ENCODE measurements at places on chromosomes 7 and 10.
A peak's percentile ranks its signal among the peaks of the same experiment; 100 is the strongest.

DNA sequence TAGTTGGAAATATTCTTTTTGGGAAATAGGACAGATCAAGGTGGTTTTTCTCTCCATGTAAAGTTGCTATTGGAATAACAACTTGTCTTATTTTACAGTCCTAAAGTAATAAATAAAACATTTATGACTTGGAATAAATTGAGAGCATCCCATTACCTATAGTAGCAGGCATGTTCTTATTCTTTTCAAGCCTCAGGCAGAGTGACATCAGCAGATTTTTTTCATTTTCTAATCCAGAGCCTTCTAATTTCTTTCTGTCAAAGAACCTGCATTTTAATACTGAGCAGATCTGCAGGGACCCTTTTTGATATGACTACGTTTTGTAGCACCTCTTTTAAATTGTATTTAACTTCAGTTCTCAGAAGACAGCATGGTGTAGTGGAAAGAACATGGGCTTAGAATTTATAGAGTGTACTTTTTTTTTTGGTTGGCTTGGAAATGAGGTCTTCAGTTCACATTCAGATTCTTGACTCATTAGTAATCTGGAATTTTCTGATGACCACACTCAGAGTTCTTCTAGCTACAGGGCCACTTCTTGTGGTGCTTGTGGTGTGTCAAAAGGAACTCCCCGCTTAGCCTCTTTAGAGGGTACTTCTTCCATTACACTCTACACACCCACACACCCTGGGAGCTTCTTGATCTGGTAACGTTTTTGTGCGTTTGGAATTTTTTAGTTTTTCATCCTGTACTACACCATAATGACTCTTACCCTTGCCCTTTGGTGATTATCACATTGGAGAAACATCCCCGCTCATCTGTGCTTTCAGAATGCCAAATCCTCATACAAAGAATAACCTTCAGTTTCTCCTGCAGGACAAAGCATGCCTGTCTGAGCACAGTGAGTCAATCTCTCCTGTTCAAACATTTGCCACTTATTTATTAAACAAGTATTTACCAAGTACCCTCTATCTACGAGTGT lies 34.6 kb downstream of the AGK start:
- peak; percentile 65 for DNase-seq

- peak; percentile 80 for DNase-seq
Observed at GRCh38 chr10:75655791-75656451, 224.5 kb downstream of the LRMDA start.

DNA sequence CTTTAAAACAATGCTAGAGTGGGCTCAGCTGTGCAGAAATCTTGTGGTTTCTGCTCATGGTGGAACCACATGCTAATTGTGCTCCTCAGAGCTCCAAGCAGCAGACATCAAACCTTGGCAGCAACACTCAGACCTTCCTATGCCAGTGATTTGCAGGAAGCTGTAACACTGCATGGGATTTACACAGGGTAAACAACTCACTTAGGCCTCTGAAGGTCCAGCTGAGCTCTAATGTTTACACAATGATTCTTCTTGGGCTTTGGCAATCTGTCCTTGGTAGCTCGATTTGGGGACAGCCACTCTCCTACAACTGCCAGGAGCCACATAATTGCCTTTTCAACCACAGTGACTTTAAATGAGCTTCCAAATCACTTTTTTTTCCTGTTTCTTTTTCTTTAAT lies 97.7 kb upstream of the PDLIM1 start:
- DNase-seq = no peak

GRCh38 chr7:99371376-99371920 lies 3.1 kb upstream of the ARPC1B start:
- no peak for DNase-seq

GRCh38 chr7:46080595-46081159 lies 159.6 kb upstream of the IGFBP3 start:
- DNase-seq = no peak

DNA sequence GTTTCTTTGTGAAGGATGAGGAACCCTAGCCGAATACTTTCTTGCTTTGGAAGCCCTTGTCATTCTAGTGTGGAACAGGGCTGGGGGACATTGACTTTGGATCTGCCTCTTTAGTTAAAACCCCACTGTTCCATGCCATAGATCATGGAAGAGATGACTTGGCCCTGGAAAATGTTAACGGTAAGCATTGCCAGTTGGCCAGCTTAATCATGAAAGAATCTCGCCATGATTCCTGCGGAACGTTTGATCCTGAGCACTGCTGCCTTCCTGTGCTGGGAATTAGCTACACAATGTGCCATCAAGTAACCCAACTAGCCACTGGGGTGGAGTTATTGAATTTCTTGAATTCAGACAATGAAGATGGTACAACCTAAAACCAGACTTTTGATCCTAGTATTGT lies 177.6 kb upstream of the FZD8 start:
- DNase-seq = no peak

DNA sequence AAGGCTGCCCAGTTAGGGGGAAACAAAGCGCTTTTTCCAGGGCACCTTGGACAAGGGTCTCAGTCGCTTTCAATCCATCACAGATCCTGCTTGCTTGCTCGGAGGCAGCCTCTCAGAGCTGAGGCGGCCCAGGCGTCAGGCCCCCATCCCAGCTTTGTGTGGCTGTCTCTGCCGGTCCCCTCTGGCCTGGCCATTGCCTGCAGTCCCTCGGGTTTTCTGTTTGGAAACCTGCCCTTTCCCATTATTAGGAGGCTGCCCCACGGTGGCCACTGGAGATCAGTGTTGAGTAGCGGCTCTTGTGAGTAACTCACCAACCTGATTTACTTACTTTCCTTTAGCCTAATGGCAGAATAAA lies 216.1 kb downstream of the GLRX3 start:
- no peak for DNase-seq

DNA sequence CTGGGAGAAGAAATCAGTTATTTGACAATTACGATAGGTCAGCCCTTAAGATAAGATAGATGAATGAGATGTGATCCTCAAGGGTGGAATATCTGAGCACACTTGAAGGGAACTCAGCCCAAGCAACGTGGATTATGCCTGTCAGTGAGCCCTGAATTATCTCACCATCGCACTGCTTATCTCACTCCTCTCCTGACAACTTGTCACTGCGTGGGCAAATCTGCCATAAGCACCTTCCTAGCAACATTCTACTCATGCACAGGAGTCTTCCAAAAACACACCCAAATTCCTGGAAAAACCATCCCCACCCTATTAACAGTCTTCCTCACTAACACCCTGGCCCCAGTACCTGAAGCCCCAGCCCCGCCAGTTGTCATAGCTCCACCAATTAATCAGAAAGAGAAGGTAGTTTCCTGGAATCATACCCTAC lies 46.5 kb upstream of the IL6 start:
- no peak for DNase-seq

- no peak for DNase-seq
Observed at GRCh38 chr7:158410720-158411119, 176.9 kb downstream of the PTPRN2 start.

DNA sequence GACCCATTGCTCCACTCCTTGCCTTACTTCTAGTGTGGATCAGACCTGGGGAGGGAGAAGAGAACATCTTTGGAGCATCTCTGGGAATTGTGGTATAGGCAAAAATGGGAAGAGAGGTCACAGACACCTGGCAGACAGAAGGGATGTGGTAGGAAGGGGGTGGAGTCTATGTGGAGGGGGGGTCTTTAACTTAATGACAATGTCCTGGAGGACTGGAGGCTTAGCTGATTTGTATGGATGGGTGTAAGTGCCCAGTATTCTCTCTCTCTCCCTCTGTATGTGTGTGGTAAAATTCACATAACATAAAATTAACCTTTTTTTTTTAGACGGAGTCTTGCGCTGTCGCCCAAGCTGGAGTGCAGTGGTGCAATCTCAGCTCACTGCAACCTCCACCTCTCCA lies 3.1 kb upstream of the LDB1 start:
- no peak for DNase-seq

DNA sequence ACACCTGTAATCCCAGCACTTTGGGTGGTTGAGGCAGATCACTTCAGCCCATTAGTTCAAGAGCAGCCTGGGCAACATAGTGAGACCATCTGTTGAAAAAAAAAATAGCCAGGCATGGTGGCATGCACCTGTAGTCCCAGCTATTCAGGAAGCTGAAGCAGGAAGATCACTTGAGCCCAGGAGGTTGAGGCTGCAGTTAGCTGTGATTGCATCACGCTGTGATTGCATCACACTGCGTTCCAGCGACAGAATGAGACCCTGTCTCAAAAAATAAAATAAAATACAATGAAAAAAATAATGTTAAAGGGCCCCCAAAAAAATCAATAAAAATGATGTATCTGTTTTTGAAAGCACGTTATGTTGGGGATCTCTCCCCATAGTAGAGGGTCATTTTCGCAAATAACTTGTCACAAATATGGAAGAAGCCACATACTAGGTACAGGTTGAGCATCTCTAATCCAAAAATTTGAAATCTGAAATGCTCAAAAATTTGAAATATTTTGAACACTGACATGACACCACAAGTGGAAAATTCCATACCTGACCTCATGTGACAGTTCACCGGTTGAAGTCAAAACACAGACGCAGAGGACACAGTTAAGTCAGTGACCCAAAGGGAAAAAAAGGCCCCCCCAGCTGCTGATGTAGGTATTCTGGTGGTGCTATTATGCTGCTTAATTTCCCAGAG lies 9.5 kb downstream of the CISD1 start:
- DNase-seq = no peak

- DNase-seq = no peak
Observed at GRCh38 chr7:74207586-74207985, 2.2 kb upstream of the LAT2 start.

GRCh38 chr10:29057822-29058331 lies 231.0 kb upstream of the LYZL1 start:
- DNase-seq = no peak
